ENCODE measurements at places on chromosomes 3 and 15. TPM values are rescaled to one million over a fixed set of nuclear protein-coding genes. Genes with fewer than 3 reads are reported as not detected.

Gene ITGA11
- total RNA-seq, result 0.51 TPM

- no peak for DNase-seq
Observed at GRCh38 chr3:125443923-125444322, 68.8 kb upstream of the ZNF148 start.

DNA sequence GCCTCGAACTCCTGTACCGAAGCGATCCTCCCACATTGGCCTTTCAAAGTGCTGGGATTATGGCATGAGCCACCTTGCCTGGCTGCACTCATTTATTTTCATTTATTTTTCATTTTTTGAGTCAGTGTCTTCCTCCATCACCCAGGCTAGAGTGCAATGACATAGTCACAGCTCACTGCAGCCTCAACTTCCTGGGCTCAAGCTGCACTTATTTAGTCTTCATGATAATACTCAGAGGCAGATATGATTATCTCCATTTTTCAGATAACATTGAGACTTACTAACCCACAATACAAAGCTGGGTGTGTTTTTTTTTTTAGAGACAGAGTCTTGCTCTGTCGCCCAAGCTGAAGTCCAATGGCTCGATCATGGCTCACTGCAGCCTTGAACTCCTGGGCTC is 10.0 kb downstream of the PRKCI start:
- no peak for DNase-seq

Gene CCR5
- not detected for total RNA-seq

GRCh38 chr3:171768281-171768900 is 41.9 kb downstream of the PLD1 start:
- no peak for DNase-seq

DNA sequence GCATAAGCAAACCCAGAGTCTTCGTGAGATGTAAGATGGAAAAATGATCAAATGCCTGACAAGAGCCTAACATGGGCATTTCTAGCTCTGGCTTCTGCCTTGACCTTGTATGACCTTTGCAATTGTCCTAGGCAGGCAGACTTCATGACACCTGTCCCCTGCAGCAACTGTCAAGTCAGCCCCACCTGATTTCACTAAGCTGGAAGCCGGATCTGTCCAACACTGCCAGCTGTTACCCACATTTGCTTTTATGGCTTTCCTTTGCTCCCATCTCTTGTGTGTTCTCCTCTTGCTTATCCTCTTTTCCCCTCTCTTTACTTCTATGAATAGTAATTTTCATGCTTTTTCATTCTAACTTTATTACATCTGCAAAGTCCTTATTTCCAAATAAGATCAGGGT is 48.5 kb upstream of the TNIK start:
- no peak for DNase-seq

GRCh38 chr3:47780741-47781684 is 680 bp downstream of the SMARCC1 start:
- peak; percentile 54 for DNase-seq

Gene AGBL1
- 0.05 TPM for total RNA-seq

Gene NLGN1
- 20.0 TPM for total RNA-seq

- no peak for DNase-seq
Observed at GRCh38 chr15:25236861-25237155, 202.0 kb downstream of the UBE3A start.

GRCh38 chr3:39122813-39123212 is 15.3 kb downstream of the TTC21A start:
- no peak for DNase-seq

- no peak for DNase-seq
Observed at GRCh38 chr15:62445244-62445643, 280.2 kb upstream of the C2CD4B start.

- DNase-seq, result no peak
Observed at GRCh38 chr3:72593881-72594397, 254.3 kb downstream of the SHQ1 start.

GRCh38 chr15:93036951-93037819 is 51.8 kb downstream of the RGMA start:
- DNase-seq, result no peak

DNA sequence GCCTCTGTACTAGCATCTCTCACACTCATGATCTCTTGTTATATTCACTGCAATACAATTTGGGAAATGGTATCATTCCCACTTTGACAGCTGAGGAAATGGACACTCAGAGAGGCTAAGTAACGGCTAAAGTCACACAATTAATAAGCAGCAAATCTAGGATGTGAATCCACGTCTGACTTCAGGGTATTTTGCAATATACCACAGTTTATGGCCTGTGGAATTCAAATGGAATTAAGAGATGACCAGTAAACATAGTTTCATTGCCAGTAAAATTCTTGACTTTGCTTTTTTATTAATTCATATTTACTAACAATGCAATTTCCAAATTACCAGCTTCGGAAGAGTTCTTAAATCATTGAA is 61.1 kb downstream of the CCNL1 start:
- no peak for DNase-seq

DNA sequence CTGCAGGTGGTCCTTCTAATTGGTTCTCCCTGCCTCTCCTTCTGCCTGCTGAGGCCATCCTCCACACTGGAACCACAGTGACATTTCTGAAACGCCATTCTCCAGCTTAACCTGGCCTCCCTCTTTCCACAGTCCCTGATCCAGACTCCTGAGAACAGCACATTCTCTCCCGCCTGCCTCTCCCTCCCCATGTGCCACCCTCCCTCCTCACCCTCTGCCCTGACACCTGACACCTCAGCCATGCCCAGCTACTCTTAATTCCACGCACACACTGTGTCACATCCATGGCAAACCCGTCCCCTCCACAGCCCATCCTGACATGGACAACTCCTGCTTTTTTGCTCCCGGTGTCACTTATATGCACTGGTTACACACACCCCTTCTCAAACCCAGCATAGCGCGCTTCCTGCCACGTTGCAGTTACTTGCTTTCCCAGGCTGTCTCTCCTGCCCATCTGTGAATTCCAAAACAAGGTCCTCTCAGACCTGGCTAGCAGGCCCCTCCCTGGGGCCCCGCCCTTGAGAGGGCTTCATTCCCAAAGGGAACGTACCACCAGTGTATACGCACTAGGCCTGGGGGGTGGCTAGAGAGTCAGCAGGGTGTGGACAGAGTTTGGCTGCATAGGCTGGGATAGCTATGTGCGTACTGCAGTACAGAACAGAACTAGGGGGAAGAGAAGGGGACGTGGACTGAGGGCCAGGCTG is 92.7 kb upstream of the BLM start:
- DNase-seq, result no peak

DNA sequence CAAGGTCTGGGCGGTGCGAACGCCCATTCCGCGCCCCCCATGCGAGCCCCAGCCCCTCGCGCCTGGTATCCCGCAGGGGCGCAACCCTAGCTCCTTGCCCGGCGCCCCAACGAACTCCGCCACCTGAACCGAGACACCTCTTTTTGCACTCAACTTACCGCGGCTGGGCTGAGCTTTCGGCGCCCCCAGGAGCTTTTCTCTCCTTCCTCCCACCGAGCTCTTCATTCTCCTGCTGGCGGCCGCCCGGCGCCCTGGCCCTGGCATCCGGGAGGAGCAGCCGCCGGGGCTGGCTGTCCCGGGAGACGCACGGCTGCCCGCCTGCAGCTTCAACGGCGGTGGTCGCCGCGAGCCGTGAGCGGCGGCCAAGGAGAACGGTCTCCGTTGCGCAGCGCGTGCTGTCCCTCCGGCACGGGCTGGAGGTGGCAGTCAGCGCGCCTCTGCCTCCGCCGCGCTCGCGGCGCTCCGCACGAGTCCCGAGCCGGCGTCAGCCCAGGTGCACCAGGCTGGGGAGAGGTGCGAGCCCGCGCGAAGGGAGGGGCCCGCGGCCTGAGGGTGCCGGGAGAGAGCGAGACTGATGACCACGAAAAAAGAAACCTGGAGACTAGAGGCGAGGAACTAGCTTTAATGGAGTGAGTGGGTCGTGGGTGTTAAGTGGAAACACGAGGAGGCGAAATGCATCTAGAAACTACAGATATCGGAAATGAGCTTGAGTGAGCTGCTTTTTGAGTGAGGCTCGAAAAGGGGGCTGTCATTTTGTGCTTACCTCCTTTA is 621.5 kb upstream of the ZNF385D start:
- peak; percentile 46 for DNase-seq

- no peak for DNase-seq
Observed at GRCh38 chr3:114962189-114962588, 184.9 kb downstream of the ZBTB20 start.

Gene PYGO1
- 32.2 TPM for total RNA-seq

DNA sequence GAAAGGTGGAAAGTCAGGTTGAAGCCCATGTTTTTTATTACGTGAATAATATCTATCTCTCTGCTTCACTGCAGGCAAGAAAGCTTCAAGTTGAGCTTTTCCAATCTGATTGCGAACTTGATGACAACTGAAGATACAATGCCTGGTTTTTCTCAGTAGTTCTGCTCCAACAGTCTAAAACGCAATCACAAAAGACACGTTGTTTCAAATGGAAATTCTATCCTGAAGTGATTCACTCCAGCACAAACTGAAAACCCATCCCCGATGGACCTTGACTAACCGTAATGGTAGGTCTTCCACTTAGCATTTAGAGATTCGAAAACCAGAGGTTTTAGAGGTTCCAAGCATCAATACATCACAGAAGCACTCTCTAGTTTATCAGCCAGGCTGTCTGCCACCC is 10.6 kb downstream of the B4GALT4 start:
- DNase-seq, result no peak

- no peak for DNase-seq
Observed at GRCh38 chr3:49500732-49501609, 30.9 kb downstream of the DAG1 start.

GRCh38 chr3:108669208-108669607 is 79.7 kb downstream of the DZIP3 start:
- no peak for DNase-seq

All from neural crest cell (in vitro differentiated cells).